ENCODE measurements at places on chromosomes 2 and 18.

DNA sequence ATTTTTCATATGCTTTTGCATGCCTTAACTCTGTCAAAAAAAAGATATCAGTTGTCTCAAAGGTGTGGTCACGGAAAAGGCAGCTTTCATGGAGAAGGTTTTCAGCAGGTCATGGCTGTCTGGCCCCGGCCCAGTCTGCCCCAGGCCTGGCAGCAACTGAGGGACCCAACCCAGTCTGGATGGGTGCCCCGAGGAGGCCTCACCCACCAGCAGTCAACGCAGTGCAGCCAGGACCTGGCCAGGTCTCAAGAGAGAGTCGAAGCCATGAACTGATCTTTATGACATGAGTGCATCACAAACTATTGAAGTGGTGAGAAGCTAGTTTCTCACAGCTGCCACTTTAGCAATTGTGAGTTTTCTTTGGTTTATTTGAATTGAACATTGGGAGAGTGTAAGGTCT is 7.9 kb downstream of the TUBB6 start:
- DNase-seq: no peak

DNA sequence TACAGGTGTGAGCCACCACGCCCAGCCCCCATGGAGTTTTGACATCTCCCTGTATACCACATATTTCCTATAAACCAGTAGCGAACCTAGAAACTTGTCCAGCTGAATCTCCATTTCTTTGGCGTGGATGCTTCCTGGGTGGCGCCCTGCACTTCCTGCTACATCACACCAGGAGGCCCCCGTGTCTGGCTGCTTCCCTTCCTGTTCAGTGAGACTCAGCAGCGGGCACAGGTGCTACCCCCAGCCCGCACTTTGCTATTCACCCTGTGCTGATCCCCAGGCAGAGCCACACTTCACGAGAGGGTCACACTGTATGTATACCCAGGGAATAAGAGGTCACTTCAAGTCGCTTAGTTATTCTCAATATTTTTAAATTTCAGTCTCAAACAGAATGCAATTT is 35.0 kb downstream of the CYP27C1 start:
- DNase-seq: no peak

GRCh38 chr2:75560768-75561565 is at the start of gene EVA1A:
TSS of gene EVA1A (minus strand) at chr2:75560939. CDS start at chr2:75518140, 42,799 bp downstream.
- no peak for DNase-seq

DNA sequence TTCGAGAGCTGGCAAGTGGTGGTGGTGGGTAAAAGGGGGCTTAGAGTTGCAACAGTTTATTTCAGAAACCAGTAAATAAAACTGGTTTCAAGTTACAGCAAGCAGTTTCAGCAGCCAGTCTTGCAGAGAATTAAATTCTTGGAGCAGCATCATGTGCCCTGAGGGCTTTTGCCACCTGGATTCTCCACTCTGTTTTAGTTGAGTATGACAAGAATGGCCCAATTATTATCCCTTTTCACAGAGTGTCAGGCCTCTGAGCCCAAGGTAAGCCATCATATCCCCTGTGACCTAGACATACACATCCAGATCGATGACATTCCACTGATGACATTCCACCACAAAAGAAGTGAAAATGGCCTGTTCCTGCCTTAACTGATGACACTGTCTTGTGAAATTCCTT is 72.8 kb upstream of the FANCL start:
- no peak for DNase-seq

- no peak for DNase-seq
These were observed 391.5 kb downstream of the GALNT13 start for GRCh38 chr2:154263206-154263605.

- no peak for DNase-seq
These were observed 65.9 kb downstream of the AAK1 start for GRCh38 chr2:69577467-69578197.

- no peak for DNase-seq
These were observed 25.7 kb downstream of the UPP2 start for GRCh38 chr2:158127380-158127804.

GRCh38 chr2:225895126-225895525 is 495.6 kb downstream of the NYAP2 start:
- DNase-seq: no peak

DNA sequence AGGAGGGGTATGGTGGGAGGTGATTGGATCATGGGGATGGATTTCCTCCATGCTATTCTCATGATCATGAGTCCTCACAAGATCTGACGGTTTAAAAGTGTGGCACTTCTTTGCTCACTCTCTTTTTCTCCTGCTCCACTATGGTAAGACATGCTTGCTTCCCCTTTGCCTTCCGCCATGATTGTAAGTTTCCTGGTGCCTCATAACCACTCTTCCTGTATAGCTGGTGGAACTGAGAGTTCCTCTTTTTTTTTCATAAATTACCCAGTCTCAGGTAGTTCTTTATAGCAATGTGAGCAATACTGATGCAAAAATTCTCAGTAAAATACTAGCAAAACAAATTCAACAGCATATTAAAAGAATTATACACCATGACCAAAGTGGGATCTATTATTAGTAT is 728.5 kb upstream of the SLC8A1 start:
- DNase-seq: no peak

DNA sequence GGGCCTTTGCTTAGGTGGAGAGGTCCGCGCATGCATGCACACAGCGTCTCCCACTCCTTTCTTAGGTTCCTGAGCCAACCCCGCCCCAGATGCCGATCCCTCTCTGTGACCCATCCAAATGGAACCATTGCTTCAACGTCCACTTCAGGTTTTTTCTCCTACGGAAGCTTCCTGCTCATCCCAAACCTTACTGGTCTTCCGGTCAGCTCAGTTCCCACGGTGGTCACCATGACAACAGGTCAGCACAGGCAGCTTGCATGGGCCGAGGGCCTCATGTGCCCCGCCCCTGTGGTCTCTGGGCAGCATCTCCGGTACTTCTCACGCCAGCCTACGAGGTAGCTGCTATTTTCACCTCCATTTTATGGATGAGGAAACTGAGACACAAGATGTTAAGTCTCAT is 163.7 kb downstream of the SOCS6 start:
- no peak for DNase-seq

GRCh38 chr2:11858883-11859282 is 112.5 kb downstream of the LPIN1 start:
- DNase-seq: no peak

GRCh38 chr2:224563537-224563936 is 21.6 kb downstream of the CUL3 start:
- DNase-seq: no peak

DNA sequence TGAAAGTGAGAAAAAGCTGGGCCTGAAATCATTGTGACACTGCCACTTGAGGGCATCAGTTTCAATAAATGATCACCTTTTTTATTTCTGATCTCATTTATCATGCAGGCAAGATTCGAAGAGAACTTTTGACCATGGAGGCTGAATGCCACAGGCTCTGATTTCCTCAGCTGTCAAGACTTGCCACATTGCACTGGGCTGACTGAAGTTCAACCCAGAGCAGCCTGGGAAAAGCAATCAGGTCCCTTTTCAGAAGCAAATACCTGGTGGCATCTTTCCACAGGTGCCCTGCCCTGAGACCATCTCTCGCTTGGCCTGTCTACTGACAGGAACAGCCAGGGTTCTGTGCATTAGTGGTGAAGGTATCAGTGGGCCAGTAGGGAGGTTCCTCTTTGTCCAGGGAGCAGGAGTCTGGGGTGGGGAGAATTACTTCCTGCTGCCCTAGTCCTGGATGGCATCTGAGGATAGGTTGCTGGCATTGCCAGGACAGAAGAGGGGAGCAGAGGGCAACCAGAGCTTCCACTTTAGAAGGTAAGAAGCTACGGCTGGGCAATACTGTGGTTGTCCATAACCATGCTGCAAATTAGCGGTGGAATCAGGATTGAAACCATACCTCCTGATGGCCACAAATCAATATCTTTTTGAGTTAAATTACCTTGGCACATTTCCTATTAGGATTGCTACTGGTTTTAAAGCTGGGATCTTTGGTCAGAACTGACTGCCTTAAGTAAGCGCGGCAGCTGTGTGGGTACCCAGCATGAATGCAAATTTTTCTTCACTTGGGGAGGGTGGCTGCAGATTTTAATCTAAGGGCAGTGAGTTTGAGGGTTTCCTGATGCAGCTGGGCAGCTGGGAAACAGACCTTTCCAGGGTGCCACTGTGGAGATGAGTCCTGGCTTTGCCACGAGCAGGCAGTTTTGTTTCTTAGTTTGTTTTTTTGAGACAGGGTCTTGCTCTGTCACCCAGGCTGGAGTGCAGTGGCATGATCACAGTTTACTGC is 394.5 kb downstream of the ALK start:
- no peak for DNase-seq

DNA sequence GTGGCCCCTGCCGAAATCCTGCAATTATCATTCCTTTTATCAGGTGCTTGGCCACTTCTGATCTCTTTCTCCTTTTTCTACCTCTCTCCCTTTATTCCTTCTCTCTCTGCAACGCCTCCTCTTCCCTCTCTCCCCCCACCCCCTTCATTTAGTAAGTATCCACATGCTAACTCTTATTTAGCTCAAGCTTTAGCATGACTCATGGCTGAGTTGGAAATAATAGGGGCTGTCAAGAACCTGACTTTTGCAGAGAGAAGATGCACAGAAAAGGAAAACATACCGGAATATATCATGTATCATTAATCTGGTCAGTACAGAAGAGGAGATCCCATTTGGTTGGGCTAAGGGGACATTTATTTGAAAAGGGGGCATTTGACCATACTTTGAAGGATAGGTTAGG is 33.1 kb downstream of the FAM171B start:
- DNase-seq: no peak

DNA sequence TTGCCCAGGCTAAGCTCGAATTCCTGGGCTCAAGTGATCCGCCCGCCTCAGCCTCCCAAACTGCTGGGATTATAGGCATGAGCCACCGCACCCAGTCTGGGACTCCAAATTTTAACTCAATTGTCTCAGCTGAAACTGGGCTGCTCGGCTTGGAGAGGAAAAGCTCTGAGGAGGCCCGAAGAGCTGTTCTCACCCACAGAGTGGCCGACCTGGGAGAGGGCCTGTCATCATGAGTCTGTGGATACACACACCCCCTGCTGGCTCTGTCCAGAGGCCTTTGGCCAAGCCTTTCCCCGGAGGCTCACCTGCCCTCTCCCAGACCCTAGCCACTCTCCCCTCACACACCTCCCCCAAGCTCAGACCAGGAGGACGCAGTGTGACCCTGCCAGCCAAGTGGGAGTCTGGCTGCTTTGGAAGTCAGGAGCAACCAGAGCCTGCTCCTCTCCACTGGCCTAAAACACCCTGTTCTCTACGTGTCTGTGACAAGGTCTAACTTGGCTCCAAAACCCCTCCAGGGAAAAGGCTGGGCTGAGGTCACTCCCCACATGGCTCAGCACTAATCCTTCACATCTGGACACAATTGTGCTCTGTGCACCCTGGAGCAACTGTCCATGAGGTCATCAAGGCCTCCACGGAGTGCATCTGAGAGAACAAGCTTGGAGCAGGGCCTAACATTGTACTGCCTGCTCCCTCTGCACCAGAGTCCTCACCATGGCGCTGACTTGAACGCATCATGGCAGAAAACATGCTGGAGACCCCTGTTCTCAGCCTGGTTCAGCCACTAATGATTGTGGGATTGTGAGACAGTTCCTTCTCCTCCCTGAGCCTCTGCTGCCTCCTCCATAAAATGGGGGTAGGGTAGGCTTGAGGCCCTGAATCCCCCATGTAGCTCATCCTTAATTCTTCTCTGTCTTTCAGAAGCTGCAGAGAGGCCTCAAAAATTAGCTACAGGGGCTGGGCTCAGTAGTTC is 49.9 kb upstream of the RAB6C start:
- no peak for DNase-seq

DNA sequence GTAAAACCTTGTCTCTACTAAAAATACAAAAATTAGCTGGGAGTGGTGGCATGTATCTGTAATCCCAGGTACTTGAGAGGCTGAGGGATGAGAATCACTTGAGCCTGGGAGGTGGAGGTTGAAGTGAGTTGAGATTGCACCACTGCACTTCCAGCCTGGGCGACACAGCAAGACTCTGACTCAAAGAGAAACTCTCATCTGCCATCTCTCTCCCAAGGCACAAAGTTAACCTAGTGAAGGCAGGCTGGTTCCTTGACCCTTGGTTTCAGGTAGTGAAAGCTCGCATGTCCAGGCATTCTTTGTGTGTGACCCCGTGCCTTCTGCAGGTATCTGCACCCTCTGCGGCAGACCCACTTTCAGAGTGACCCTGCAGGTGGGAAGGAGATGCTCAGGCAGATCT is 100.0 kb downstream of the WDSUB1 start:
- no peak for DNase-seq

GRCh38 chr2:88500691-88501090 is 48.2 kb upstream of the FOXI3 start:
- DNase-seq: no peak

GRCh38 chr2:74053959-74054715 is 69.4 kb downstream of the TET3 start:
- DNase-seq: no peak

- no peak for DNase-seq
These were observed 66.7 kb upstream of the BCL2L11 start for GRCh38 chr2:111053825-111054515.

DNA sequence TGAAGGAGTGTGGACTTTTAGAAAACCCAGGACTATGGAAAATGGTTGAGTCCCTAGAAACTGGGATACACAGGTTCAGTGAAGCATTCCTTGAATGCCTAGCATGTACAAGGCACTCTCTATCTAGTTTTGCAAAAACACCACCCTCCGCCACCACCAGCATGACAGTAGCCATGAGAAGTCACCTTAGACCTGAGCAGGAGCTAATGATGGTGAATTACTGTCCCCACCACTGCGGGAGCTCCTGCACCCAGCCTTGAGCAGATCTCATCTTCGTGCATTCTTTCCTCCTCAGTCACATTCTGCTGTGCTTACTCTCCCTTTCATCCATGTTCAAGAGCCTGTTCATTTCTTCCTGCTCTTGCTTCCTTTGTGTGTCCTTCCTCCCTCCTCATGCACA is 86.2 kb upstream of the ZNF516 start:
- no peak for DNase-seq

DNA sequence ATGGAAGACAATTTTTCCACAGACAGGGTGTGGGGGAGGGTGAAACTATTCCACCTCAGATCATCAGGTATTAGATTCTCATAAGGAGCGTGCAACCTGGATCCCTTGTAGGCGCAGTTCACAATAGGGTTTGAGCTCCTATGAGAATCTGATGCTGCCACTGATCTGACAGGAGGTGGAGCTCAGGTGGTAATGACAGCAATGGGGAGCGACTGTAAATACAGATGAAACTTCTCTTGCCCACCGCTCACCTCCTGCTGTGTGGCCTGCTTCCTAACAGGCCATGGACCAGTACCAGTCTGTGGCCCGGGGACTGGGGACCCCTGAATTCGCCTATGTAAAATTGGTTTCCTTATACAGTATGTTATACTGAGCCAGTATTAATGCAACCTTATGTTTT is 27.3 kb upstream of the E2F6 start:
- no peak for DNase-seq

- DNase-seq: no peak
These were observed 31.0 kb downstream of the SNORC start for GRCh38 chr2:232900811-232901735.

GRCh38 chr2:154692927-154693326 is 5.6 kb upstream of the KCNJ3 start:
- no peak for DNase-seq

GRCh38 chr2:168781191-168781817 is 21.1 kb upstream of the NOSTRIN start:
- no peak for DNase-seq

- DNase-seq: no peak
These were observed 486.0 kb downstream of the RNF144A start for GRCh38 chr2:7403092-7403775.
